ENCODE measurements at places on chromosomes 1 and 21.

GRCh38 chr1:175477786-175478185, 265.6 kb downstream of the TNR start:
- no peak for DNase-seq

GRCh38 chr1:160800645-160801408, 4.9 kb downstream of the LY9 start:
- DNase-seq: peak; percentile 64

DNA sequence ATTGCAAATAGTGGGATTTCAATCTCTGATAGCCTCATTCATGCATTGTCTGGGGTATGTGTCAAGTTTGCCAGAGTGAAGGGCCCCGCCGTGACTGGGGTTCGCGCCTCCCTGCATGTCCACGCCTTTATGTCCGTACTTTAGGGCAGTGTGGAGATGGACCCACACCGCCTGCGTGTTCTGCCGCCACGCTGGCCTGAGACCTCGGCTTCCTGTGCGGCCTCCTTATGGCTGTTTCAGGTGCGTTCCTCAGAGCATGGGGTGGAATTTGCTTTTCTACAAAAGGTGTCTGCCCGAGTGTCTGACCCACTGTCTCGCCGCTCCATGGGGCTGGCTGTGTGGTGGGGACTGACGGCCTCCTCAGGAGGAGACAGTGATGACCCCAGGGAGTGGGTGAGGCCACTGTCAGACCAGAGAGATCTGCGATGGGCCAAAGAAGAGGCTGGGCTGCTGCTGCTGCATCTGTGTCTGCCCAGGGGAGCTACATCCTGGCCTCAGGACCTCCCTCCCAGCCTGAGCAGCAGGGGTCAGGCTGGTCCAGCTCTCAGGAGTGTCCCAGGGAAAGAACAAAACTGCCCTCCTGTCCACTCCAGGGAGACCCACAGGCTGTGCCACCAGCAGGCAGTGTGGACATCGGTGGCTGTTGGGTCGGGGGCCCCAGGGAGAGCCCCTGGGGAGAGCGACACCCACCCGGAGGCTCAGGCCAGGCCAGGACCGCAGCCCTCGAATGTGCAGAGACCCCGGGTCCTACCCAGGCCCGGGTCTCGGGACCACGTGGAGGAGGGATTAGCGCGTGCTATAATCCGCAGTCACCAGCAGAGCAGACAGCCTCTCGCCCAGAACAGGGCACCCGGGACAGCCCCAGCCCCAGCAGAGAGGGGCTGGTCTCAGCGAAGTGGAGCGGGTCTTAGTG, 9.8 kb upstream of the SLC19A1 start:
- no peak for DNase-seq

- no peak for DNase-seq
These were observed 33.1 kb upstream of the ZNF644 start for GRCh38 chr1:91054780-91055481.

- no peak for DNase-seq
These were observed 59.4 kb upstream of the ATP1B1 start for GRCh38 chr1:169047074-169047473.

- no peak for DNase-seq
These were observed 59.7 kb downstream of the NTPCR start for GRCh38 chr1:233010146-233010545.

DNA sequence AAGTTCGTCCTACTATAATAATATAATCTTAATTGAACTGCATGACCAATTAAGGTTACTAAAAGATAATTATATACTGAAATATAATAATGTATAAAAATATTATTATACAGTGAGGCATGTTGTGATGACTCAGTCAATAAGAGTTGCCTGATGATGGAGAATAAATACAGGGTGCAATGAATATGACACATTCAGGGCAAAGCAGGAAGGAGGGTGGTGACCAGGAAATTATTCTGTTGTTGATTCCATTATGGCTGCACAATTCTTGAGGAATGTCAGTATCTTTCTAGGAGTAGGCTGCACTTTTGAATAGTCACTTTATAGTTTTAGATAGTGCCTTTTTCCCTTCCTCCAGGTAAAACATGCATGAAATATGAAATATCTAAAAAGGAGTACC, 46.4 kb upstream of the RGS21 start:
- no peak for DNase-seq

DNA sequence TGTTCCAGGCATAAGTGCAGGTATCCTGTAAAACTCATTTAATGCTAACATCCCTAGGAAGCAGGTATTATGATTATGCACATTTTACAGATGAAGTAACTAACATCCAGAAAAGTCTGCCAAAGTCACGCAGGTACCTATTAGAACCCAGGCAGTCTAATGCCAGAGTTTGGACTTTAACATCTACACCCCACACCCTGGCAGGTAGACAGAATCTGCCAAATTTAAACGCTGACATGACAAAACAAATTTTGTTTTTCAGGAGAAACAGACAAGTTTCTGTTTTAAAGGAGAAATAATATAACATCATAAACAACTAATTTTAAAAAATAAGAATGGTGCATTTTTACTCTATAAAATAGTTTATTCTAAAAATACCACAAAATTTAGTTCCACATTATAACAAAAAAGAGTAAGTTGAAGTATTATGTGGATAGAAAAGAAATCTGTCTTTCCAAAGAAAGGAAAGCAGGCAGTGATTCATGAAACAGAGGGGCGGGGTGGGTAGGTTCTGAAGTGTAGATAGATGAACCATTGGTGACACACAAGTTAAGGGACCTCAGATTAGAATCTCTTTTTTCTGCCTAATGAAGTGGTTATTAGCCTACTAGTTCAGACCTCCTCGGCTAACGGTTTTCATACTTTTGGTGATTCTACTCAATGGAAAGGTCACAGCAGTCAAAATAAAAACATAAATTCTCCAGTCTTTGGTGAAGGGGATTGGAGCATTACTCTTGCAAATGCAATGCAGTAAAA, 1.7 kb downstream of the ASPM start:
- peak; percentile 27 for DNase-seq

GRCh38 chr1:224703702-224704101, 87.6 kb downstream of the CNIH3 start:
- no peak for DNase-seq

DNA sequence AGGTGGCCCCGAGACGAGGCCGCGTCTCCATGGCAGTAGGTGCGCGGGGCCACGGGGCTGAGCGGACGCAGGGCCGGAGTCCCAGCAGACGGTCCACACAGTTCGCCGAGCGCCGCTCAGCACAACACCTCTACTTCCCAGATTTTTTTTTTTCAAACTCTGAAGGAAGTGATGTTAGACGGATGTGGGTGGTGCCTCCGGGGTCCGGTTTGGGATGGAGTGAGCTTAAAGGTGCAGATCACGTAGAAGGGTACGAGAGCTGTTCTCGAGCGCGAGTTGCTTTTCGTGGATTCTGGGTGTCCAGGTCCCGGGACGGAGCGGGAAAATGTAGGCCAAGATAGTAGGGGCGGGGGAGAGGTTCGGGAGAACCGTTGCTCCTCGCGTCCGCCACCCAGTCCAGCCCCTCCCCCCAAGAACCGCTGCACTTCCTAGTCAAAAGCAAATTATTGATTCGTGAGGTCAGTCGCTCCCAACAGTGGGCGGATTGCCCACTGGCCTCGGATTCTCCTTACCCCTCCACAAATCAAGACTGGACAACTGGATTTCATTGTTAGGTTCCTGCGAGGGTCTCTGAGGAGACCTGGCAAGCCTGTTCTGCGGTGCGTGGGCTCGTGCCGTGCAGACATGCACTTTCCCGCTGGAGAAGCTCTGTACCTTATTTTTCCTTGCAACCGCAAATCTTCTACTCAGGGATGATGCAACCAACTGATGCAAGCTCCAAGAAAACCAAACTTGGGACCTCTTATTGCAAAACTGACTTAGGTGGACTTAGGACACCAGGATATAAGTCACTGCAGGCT, at the start of gene TXNDC12:
TXNDC12 (minus strand) TSS at position 126 of the 800 bp plus-strand sequence; CDS start at position 31, 95 bp downstream.
- DNase-seq: peak; percentile 80

GRCh38 chr1:228362884-228363450, 43.7 kb downstream of the TRIM11 start:
- no peak for DNase-seq

GRCh38 chr1:153535242-153536011, at the start of gene S100A6:
Gene S100A6 (minus strand): TSS chr1:153535991. CDS start chr1:153535339, 652 bp downstream.
- peak; percentile 75 for DNase-seq

GRCh38 chr1:228998179-228998578, 262.9 kb downstream of the RHOU start:
- no peak for DNase-seq

GRCh38 chr1:223712850-223713474, 623 bp downstream of the CAPN2 start:
- DNase-seq: peak; percentile 43

DNA sequence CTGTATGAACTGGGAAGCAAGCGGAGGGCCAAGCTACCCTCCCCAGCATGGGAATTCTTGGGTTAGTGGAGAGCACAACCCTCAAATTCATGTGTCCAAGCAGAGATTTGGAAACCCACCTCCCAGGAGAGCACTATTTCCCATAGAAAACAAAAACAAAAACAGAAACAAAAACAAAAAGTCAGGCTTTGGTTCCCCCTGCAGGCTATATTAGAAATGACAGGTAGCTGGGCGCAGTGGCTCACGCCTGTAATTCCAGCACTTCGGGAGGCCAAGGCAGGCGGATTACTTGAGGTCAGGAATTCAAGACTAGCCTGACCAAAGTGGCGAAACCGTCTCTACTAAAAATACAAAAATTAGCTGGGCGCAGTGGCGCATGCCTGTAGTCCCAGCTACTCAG, 10.8 kb downstream of the MINDY1 start:
- DNase-seq: peak; percentile 48

- no peak for DNase-seq
These were observed 262.4 kb downstream of the USP25 start for GRCh38 chr21:15992171-15992570.

- no peak for DNase-seq
These were observed 8.4 kb upstream of the SNX7 start for GRCh38 chr1:98653123-98653522.

DNA sequence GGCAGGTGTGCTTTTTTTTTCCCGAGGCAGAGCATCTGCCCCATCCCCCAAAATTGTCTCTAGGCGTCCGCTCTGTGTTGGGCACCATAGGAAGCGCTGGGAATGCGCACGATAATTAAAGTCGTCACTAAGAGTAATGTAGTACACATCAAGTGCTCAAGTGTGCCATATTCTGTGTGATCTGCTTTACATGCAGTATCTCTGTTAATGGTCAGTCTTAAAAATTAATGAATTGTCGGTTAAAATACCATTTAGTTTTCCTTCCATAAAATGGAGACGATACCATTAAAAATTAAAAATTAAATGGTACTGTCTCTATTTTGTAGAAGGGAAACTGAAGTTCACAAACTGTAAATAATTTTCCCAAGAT, 544 bp upstream of the CCT8 start:
- DNase-seq: no peak

DNA sequence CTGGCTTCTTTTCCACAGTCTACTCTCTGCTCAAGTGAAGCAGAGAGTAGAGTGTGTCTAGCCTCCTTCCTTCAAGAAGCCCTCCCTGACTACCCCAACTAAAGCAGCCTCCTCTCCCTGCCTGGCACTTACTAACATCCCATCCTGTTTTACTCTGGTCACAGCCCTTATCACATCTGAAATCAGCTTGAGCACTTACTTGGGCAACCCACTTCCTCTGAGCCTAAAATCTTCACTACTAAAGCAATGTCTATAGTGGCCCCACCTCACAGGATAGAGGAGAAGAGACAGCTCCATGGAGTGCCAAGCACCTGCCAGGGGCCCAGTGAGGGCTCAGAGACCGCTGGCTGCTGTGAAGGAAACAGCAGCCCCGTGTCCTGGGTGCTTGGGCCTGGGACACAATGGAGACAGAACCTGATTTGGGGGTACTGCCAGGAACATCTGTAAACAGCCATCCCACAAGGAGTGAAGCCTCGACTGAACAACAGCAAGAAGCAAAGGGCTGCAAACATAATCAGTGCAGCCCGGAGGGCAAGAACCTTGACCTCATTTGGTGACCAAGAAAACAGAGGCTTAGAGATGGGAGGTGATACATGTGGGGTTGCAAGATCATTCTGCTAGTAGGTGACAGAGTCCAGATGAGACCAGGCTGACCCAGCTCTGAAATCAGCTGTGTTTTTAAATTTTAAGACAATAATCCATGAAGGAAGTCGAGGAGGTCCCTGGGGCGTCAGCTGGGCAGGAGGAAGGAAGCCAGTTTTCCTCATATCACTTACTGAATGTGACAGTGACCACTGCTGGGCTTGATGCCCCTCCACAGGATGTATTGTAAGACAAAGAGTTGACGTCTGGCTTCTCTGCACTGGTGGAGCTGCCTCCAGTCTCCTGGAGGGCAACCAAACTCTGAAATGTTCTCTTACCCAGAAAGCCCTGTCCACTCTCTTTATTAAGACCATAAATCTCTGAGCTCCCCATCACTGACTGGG, 710.6 kb downstream of the MATN1 start:
- no peak for DNase-seq

GRCh38 chr21:28393279-28393678, 599.4 kb downstream of the LTN1 start:
- no peak for DNase-seq

GRCh38 chr1:36211841-36212240, 12.4 kb upstream of the THRAP3 start:
- DNase-seq: no peak

GRCh38 chr1:50177994-50178393, 69.3 kb downstream of the ELAVL4 start:
- no peak for DNase-seq

DNA sequence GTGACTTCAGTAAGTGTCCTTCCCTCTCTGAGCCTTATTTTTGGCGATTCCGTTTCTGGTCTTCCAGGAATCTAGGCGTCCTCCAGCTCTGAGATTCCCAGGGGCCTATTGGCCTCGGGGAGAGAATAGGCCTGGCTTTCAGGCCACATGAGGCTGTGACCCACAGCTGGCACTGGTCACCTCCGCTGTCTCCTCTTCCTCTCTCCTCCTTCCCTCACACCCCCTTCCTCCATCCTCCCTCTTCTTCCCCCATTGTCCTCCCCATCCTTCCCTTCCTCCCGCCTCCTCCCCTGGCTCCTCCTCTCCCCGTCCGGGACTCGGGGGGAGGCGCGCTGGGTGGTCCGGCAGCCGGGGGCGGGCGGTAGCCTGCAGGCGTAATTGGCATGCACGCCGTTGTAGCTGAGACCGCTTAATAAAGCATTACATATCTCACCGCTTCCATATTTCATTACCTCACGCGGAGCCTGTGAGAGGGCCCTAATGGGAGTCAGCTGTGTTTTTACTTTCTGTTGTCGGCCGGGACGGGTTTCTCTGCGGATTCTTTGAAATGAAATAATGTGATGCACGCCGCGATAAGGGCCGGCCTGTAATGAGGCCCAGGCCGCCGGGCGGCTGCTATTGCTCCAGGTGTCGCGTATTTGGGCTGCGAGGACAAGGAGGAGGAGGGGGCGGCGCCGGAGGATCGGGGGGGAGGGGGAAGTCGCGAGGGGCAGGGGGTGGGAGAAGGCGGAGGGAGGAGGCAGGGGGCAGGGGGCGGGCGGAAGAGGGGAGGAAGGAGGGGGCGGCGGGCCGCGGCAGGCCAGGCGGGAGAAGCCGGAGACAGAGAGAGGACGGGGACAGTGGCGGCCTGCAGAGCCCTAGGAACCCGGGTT, 95.3 kb downstream of the FOXD2 start:
- DNase-seq: no peak

DNA sequence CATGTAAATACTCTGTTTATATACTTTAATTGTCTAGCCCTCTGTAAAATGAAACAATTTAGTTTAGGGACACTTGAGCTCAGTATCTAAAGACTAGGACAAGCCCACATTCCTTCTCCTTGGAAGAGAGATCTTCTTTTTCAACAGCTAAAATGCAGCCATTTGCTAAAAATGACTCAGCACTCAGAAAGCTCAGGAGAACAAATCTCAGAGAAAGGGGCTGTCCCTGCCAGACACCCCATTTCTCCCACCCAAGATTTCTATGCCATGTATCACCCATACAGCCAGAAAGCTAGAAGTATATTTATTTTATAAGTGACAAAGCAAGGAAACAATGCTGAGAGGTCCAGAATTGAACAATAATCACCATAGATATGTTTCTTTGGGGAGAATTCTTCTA, 23.2 kb upstream of the PRDX6 start:
- DNase-seq: no peak

GRCh38 chr1:169866577-169866976, 27.1 kb downstream of the SCYL3 start:
- no peak for DNase-seq

Measured in activated CD4-positive, alpha-beta T cell treated with anti-CD3 and anti-CD28 coated beads, Interleukin-2, Interleukin-6, amounts not matched to agents 100 ng/mL and 50 ng/mL, durations not matched to agents 16 hours and 8 hours (primary cell).